Naive B cell (primary cell): ENCODE measurements at places on chromosomes 7 and 10.

DNA sequence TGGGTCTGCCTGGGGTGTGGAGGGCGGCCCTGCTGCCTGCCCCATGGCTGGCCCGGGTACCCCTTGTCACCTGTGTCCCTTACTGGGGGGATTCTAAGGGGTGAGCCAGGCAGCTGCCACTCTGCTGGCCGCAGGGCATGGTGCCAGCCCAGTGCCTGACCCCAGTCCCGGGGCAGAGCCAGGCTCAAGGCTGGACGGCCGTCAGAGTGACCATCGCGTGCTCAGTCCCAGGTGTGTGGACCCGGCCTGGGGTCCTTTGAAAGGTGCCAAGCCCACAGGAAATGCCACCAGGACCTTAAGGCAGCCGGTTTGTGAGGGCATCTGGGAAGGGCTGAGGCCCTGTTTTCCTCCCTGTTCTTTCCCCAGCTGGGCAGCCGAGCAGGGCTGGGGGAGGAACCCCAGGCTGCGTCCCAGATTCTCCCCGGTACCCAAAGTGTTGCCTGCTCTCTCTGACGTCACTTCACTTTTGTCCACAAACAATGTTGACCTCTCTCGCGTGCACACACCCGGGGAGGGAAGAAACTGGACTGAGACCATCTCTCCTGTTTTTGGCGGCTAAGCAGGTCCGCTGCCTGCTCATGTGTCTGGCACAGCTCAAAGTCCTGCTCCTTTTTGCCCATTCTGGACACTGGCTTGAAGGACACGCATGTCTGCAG lies 37.6 kb downstream of the PAPOLB start:
- DNase-seq = no peak
- peaks cover 7% of the 10 kb centered on the region for H3K27me3 ChIP-seq
- no peaks in the 10 kb centered on the region for H3K36me3 ChIP-seq

GRCh38 chr10:32337350-32337749 lies 9.6 kb downstream of the EPC1 start:
- no peak overlapping the region for H3K4me3 ChIP-seq
- no peaks in the 10 kb centered on the region for H3K36me3 ChIP-seq
- peaks cover 95% of the 10 kb centered on the region for H3K4me1 ChIP-seq
- no peaks in the 10 kb centered on the region for H3K27me3 ChIP-seq
- DNase-seq = no peak

DNA sequence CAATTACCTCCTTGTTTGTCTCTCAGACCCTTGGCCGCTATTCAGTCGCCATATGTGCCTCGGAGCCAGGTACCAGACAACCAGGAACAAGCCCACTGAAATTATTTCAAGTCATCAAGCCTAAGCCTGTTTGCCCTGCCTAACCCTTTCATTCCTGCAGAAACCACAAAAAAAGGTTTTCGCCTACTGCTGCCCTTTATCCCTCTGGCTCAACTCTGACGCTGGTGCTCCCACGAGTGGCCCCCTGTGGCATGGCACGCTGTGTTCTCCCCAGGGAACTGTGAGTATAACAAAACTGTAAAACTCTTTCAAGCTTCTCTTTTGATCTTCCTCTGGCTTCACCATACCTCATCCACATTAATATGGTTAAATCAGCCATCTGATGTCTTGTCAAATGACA lies 215.7 kb upstream of the CDC14C start:
- H3K27ac ChIP-seq = no peak overlapping the region
- no peaks in the 10 kb centered on the region for H3K27me3 ChIP-seq
- DNase-seq = no peak
- no peaks in the 10 kb centered on the region for H3K4me1 ChIP-seq

GRCh38 chr10:131021246-131021895 lies 290.1 kb downstream of the TCERG1L start:
- no peaks in the 10 kb centered on the region for H3K4me1 ChIP-seq
- H3K36me3 ChIP-seq = no peaks in the 10 kb centered on the region
- no peak for DNase-seq
- no peak overlapping the region for H3K27ac ChIP-seq
- no peak overlapping the region for H3K4me3 ChIP-seq

DNA sequence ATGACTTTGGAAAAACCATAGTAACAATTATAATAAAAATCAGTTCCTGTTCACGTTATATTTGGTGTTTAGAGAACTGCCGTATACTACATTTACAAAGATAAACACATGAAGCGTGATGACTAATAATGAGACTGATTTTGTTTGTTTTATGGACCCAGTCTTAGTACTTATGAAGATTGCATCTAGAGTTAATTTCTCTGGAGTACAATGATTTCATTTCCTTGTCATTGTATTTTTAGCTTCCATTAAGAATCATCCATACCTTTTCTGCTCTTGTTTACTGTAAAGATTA lies 2.9 kb downstream of the RBM20 start:
- no peak overlapping the region for H3K4me3 ChIP-seq
- peaks cover 40% of the 10 kb centered on the region for H3K27me3 ChIP-seq
- peaks cover 39% of the 10 kb centered on the region for H3K4me1 ChIP-seq
- no peak for DNase-seq

DNA sequence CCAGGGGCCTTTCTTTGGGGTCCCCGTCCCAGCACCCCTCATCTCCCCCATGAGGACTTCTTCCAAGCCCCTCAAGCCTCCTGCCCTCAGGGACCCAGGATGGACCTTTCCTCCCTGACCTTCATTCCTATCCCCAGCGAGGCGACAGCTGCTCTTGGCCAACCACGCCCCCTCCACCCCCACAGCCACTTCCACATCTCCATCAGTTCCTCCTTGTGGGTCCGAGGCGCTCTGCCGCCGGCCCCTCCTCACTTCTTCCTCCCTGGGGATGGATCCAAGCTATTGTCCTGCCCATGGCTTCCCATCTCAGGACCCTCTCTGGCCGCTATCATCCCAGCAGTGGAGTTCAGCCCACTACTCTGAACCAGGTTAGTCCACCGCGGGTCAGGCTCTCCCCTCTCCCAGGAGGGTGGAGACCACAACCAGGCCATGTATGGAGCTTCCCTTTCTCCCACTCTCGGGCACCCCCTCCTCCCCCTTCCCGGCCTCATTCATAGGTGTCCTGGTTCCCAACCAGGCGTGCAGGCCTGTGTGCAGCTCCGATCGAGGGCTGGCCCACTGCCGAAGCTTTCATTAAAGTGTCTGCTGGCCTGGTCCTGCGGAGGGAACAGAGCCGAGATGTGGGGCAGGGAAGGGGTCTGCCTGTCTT lies 1.7 kb upstream of the SH2B2 start:
- no peak for DNase-seq
- H3K36me3 ChIP-seq = no peaks in the 10 kb centered on the region
- no peaks in the 10 kb centered on the region for H3K27me3 ChIP-seq

GRCh38 chr10:971613-972012 lies 16.6 kb upstream of the GTPBP4 start:
- H3K36me3 ChIP-seq = peaks cover 4% of the 10 kb centered on the region
- H3K4me3 ChIP-seq = no peak overlapping the region
- H3K4me1 ChIP-seq = no peaks in the 10 kb centered on the region

DNA sequence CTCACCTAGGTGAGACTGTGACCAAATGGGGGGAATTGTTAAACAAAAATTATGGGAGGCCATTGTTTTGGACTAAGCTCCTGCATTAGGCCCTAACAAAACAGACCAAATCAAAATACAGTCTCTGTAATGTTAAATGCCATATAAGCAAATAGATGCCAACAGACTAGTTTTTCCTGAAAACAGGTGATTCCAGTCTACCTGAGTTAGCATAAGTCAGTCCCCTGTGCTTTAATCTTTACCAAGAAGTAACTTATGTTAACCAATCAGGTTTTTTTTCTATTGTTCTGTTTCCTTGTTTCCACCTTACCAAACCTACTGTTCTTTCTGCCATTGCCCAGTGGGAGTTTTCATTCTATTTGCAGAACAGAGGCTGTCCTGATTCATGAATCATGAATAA lies 48.0 kb downstream of the PDZD8 start:
- no peak overlapping the region for H3K4me3 ChIP-seq
- peaks cover 10% of the 10 kb centered on the region for H3K4me1 ChIP-seq
- no peaks in the 10 kb centered on the region for H3K27me3 ChIP-seq

DNA sequence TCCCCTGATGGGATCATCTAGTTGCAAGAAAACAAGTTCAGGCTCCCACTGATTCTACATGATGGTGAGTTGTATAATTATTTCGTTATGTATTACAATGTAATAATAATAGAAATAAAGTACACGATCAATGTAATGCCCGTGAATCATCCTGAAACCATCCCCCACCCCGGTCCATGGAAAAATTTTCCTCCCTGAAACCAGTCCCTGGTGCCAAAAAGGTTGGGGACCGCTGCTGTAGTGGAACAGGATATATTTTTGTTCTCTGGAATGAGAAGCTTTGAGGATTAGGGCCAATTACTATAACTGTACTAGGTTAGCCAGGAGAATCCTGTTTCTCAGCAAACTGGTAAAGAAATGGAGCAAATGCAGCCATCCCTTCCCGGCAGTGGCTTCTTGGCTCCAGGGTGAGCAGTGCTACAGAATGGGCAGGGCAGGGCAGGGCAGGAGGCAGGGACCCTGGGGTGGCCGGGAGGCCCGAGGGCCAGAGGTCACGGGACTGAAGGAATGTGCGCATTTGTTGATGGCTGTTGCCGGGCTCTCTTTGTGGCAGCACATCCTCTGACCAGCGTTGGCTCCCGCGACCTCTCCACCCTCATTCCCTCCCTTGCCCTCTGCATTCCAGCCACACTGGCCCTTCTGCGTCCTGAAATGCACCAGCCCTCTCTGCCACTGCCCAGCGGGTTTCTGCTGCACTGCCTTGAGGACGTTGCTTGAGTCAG lies 162.3 kb upstream of the NPS start:
- no peaks in the 10 kb centered on the region for H3K36me3 ChIP-seq
- H3K4me1 ChIP-seq = no peaks in the 10 kb centered on the region
- H3K27ac ChIP-seq = no peak overlapping the region
- H3K27me3 ChIP-seq = no peaks in the 10 kb centered on the region

- H3K27ac ChIP-seq = no peak overlapping the region
- H3K27me3 ChIP-seq = no peaks in the 10 kb centered on the region
- H3K4me3 ChIP-seq = no peak overlapping the region
- H3K36me3 ChIP-seq = no peaks in the 10 kb centered on the region
These were observed 84.5 kb upstream of the DNAAF5 start for GRCh38 chr7:641966-642365.

DNA sequence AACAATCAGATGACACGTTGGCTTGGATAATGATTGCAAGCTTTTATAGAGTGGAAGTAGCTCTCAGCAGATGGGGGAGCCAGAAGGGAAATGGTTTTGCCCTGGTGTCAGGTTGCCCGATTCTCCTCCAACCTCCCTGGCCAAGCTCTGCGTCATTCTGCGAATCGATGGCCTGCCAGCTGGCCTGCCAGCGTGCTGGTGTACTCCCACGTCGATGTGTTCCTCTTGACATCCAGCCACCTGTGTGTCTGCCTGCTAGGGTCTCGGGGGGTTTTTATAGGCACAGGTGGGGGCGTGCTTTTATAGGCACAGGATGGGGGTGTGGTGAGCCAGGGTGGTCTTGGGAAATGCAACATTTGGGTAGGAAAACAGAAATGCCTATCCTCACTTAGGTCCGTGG lies 4.6 kb downstream of the NET1 start:
- H3K4me1 ChIP-seq = no peaks in the 10 kb centered on the region
- no peaks in the 10 kb centered on the region for H3K27me3 ChIP-seq
- no peak overlapping the region for H3K4me3 ChIP-seq
- H3K27ac ChIP-seq = no peak overlapping the region

- H3K4me1 ChIP-seq = peaks cover 21% of the 10 kb centered on the region
- no peak overlapping the region for H3K4me3 ChIP-seq
- H3K27me3 ChIP-seq = no peaks in the 10 kb centered on the region
- no peak overlapping the region for H3K27ac ChIP-seq
These were observed 29.6 kb downstream of the MAD1L1 start for GRCh38 chr7:2202901-2203765.

DNA sequence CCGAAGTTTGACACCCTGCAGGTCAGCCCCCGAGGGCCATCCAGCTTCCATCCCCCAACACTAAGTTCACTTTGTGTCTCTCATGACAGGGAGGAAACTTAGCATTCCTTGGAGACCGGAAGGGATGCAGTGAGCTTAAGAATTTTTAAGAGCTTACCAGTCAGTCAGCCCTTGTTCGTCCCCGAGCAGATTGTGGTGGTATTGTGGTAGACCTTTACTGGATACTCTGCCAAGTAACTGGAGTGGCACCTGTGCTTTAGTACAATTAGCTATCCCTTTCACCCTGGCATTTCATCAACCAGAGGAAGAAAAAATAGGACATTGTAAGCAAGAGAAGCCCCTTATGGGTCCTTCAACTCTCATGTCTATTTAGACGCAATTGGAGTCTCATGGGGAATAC lies 74.8 kb downstream of the NSUN6 start:
- H3K4me3 ChIP-seq = no peak overlapping the region
- peaks cover 49% of the 10 kb centered on the region for H3K36me3 ChIP-seq
- no peaks in the 10 kb centered on the region for H3K27me3 ChIP-seq
- DNase-seq = no peak
- H3K4me1 ChIP-seq = no peaks in the 10 kb centered on the region

DNA sequence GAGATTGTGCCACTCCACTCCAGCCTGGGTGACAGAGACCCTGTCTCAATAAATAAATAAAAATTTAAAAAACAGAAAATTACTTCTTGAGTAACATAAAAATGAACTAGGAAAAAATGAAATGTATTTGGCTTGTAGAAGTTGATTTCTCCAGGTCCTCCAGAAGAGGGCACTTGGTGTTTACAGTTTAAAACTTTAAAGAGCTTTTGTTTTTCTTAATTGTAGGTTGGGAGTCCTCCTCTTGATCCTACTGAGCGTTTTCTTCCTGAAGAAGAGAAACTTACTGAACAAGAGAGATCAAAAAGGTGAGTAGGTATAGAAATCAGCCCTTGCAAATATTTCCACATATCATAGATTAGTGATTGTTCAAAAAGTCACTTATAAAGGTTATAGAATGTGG lies 16.2 kb downstream of the KIFBP start:
- H3K4me1 ChIP-seq = no peaks in the 10 kb centered on the region
- peaks cover 9% of the 10 kb centered on the region for H3K36me3 ChIP-seq
- DNase-seq = peak; percentile 32
- H3K27me3 ChIP-seq = no peaks in the 10 kb centered on the region
- H3K4me3 ChIP-seq = no peak overlapping the region

GRCh38 chr7:142864980-142865747 lies 10.3 kb downstream of the EPHB6 start:
- no peak overlapping the region for H3K4me3 ChIP-seq
- H3K27me3 ChIP-seq = no peaks in the 10 kb centered on the region
- H3K27ac ChIP-seq = peak overlapping the region; percentile 60
- H3K36me3 ChIP-seq = peaks cover 14% of the 10 kb centered on the region
- no peaks in the 10 kb centered on the region for H3K4me1 ChIP-seq

GRCh38 chr7:157573244-157573643 lies 236.4 kb downstream of the DNAJB6 start:
- H3K27me3 ChIP-seq = peaks cover 4% of the 10 kb centered on the region
- H3K4me3 ChIP-seq = no peak overlapping the region
- no peaks in the 10 kb centered on the region for H3K36me3 ChIP-seq
- peaks cover 6% of the 10 kb centered on the region for H3K4me1 ChIP-seq

GRCh38 chr7:156515911-156516790 lies 124.4 kb upstream of the RNF32 start:
- H3K4me3 ChIP-seq = no peak overlapping the region
- DNase-seq = no peak
- no peak overlapping the region for H3K27ac ChIP-seq
- H3K27me3 ChIP-seq = peaks cover 22% of the 10 kb centered on the region
- peaks cover 3% of the 10 kb centered on the region for H3K36me3 ChIP-seq
- no peaks in the 10 kb centered on the region for H3K4me1 ChIP-seq

GRCh38 chr10:22333167-22333974 lies 11.9 kb upstream of the SPAG6 start:
- peaks cover 24% of the 10 kb centered on the region for H3K4me1 ChIP-seq
- peak overlapping the region; percentile 96 for H3K27ac ChIP-seq
- peaks cover 10% of the 10 kb centered on the region for H3K36me3 ChIP-seq
- H3K4me3 ChIP-seq = peak overlapping the region; percentile 91
- no peaks in the 10 kb centered on the region for H3K27me3 ChIP-seq
- DNase-seq = peak; percentile 58
